Stimulated activated CD8-positive, alpha-beta memory T cell treated with anti-CD3 and anti-CD28 coated beads, Interleukin-4, amount 100 ng/mL, for 4 hours (primary cell): ENCODE measurements at places on chromosomes 5 and 9.

DNA sequence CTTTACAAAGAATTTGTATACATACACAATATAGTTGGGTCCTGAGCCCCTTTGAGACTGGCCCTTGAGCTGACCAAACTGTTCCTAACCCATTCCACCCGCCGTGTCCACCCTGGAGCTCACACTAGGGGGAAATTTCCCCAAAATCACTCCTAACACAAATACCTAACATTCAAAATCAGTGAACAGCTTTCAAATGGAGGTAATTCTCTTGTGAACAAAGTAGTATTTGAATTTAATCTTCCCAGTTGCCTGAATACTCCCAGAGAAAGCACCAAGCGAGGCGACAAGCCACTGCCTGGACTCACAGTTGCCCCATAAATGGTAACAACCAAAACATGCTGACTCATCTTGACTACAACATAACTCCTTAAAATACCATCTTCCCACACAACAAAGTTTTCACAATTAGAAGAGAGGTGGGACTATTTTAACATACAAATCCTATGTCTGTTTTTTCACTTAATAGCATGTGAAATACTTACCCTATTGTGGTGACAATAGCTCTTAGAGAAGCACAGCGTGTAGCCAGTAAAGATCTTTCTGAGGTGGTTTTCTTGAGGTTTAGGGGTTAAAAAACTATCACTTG is 31.7 kb upstream of the SCAMP1 start:
- no peak for DNase-seq

DNA sequence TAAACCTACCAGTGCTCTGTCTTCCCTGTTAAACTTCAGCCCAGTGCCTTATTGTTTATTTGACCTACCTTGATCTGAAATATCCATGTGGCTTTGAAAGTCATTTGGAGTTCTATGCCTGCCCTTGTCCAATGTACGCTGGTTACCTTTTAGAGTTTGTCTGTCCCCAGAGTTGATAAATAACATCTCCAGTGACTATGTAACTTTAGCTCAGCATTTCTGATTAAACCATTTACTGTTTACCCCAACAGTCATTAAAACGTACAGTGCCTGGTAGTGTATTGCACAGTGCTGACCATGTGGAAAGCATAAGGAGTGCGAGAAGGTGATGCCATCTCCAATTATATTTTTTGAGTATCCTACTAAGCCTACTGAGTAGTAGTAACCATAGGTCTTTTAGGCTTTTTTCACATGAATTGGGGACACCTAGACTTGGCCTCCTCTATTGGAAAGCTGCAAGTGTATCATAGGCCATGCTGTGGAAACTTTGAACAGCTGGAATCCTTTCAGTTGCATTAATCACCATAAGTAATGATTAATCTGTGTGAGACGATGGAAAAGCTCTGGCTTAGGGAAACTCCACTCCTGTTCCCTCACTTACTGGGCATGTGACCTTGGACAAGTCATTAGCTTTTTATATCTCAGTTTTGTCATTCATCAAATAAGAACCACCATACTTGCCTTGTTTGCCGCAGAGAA is 93.5 kb downstream of the MAST4 start:
- DNase-seq = no peak

DNA sequence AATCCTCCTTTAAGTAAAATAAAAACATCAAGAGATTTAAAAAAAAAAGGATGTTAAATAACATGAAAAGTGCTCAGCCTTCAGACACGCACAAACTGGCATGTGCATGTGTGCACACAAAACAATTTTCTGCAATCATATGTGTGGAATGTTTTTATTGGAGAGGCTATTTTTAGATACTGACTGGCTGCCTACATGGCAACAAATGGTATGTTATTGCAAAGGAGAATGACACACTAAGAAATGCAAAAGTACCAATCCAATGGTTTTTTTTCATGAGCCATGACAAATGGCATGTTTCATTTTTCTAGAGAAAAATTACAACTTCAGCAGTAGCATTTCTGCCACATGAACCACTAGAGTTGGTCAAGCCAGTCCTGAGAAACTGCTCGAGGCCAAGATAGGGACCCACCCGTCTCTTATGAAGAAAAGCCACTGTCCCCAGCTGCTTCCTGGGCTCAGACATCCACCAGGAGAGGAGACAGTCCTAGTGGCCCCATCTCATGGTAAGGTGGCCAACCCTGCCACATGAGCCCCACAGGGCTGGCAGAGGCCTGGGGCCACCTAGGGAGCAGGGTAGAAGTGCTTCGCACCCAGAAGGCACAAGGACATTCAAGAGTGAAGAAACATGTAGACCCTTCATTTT is 116.4 kb downstream of the MYO10 start:
- DNase-seq = no peak

DNA sequence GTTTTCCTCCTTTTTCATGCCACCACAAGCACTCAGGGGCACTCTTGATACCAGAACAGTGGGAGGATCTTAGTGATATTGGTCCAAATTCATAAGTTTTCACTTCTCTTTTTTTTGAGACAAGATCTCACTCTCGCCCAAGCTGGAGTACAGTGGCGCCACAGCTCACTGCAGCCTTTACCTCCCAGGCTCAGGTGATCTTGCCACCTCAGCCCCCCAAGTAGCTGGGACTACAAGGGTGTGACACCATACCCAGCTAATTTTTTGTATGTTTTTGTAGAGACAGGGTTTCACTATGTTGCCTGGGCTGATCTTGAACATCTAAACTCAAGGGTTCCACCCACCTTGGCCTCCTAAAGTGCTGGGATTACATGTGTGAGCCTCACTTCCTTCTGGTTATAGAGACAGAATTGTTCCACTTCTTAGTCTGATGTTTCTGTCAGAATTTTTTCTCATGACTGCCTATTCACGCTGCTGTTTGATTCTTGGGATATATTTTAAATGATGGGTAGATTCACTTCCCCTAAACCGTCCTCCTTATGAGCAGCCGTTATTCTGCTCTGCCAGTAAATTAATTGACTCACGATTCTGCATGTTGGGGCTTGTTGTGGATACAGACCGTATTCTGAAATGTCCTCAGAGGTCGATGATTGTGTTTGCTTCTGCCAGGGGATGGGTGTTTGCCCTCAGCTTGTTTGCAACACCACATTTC is 30.8 kb downstream of the MTAP start:
- DNase-seq = no peak

DNA sequence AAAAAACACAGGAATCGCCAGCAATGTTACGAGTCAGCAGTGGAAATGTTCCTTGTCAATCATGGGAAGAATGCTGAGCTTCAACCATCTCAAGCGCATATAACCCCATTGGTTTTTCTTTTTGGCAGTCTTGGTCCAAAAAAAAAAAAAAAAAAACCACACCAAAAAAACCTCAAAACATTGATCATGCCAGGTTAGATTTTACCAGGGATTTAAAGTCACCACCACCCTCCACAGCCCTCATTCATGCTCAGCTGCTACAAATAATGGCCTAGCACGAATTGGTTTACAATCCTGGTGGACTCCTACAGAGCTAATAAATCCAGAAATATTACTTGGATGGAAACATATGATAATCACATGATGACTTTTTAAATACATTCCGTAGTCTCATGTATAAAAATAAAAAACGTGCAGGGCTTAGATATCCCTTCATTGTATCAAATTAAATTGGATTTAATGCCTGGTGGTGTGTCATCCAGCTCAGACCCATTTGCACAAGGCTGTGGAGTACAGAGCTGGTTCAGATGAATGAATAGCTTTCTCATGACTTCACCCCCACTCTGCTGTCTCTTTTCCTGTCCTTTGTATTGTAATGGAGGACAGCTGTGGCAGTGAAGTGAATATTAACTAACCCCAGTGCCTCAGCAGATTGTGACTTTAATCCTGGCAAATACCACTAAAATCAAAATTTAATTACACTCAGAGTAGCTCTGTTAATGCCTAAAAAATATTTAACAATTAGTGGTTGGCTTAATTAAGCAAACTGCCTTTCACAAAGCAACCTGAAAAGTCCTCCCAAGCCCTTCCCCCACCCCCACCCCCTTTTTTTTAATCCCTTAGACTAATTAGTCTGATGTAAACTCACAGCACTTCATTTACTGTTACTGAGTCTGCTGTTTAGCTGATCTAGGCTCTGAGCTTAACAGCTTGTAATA is 626.5 kb upstream of the ZNF608 start:
- no peak for DNase-seq

GRCh38 chr5:10702911-10703491 is 58.0 kb downstream of the DAP start:
- DNase-seq = no peak

- no peak for DNase-seq
These were observed 760.6 kb downstream of the TLE1 start for GRCh38 chr9:80928697-80929096.

DNA sequence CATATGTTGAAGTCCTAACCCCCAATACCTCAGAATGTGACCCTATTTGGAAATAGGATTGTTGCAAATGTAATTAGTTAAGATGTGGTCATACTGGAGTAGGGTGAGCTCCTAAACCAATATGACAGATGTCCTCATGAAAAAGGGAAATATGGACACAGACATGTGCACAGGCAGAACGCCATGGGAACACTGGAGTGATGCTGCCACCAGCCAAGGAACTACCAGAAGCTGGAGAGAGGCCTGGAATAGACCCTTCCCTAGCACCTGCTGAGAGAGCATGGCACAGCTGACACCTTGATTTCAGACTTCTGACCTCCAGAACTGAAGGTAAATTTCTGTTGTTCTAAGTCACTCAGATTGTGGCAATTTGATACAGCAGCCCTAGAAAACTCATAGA is 110.8 kb downstream of the CTNND2 start:
- no peak for DNase-seq

DNA sequence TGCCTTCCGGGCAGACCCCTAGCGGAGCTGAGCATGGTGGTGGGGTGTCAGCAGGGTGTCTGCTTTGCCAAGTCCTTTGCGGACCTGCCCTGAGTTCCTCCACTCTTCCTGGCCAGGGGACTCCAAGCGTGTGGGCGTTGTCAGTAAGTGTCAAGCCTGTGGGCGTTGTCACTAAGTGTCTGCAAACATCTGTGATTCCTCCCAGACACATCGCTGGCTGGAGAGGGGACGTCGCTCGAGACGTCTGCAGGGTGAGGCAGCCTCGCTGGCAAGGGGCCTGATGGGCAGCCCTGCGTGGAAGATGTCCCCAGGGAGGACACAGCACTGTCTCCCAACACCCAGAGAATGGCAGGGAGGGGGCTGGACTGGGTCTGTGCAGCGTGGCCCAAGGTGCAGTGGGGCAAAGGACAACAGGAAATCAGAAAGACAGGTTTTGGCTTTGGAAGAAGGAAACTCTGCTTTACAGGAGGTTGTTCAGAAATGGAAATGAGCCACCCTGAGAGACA is 28.8 kb downstream of the ADAMTSL2 start:
- no peak for DNase-seq

DNA sequence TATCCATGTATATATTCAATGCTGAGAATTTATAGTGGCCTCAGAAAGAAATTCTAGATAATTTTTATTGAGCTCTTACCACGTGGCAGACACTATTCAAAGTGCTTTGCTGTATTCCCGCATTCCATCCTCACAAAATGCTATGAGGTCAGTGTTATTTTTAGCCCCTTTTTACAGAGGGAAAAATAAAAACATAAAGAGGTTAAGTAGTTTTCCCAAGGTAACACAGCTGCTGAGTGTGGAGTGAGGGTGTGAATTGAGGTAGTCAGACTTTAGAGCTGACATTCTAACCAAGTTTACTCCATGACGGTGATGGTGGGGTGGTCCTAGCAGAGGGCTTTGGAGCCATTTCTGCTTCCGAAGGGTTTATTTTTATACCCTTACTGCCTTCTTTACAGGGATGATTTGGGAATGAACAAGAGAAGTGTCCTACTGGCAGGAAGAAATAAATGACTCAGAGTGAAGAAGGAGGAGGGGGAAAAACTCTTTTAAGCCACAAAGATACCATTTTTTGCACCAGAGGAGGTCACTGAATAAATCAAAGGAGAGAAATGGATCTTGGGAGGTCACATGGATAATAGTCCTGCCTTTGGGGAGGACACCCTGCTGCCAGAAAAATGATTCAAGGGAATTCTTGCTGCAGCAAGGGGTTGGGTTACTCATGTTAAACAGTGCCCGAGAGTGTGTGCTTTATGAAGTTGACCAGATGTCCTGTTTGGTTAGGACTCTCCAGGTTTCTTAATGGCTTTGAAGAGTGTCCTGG is 76.1 kb downstream of the HMHB1 start:
- DNase-seq = no peak

DNA sequence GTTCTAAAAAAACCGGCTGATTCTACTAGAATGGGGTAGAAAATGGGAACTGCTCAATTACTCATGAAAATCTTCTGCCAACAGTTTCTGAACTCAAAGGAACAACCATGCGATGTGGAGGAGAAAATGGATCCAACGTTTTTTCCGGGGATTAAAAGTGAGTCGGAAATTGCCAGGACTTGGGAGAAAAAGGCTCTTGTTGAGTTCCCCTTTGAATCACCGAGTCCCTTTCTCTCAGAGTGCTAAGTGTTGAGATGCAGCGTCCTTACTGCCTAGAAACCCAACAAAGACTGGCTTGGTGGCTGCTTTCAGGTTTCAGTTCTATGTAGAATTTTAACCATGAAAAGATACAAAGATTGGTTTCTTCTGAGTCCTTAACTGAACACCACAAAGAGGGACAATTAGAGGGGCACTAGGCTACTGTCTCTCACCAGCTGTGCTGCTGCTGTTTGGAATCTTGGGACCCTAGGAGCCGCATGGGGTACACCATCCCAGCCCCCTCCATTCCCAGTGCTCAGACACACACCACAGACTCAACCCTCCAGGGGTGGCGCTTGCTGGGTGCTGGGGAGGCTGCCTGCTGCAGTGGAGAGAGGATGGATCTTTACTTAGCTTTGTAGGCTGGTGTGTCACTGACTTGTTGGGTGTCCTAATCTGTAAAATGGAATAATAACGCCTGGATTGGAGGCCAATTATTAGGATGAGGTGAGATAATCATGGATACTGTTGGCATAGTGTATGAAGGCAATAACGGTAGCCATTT is 21.5 kb upstream of the NEUROG1 start:
- DNase-seq = no peak

DNA sequence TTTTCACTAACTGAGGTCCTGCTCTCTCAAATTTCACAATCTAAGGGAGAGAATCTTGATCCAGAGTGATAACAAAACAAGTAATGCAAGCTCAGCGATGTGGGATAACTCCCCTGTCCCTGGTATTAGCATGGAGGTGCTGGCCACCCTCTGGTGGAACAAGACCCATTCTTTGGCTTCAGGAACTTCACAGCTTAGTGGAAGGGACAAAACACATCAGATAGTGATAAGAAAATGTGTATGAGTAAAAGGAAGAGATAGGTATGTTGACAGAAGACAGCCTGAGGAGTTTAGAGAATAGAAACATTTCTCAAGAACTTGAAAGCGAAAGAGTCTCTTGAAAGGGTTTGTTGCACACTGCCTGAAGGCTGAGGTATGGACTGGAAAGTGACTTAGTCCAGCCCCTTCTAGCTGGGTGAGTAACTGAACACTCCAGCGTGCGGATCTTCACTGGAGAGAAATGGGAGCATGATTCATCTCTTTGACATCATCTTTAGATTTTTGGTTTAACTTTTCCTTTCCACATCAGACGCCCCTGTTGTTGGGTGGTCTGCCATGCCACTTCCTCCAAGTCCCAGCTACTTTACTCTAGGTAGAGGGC is 25.4 kb upstream of the ZSWIM6 start:
- no peak for DNase-seq

GRCh38 chr9:89993678-89994630 is 389.1 kb downstream of the GADD45G start:
- DNase-seq = no peak
